Stimulated activated CD8-positive, alpha-beta memory T cell treated with anti-CD3 and anti-CD28 coated beads, Interleukin-7, amount 100 ng/mL, for 4 hours (primary cell): ENCODE measurements at places on chromosomes 16 and 17.

GRCh38 chr17:74856112-74856511 is 3.6 kb downstream of the GRIN2C start:
- DNase-seq, result no peak

- DNase-seq, result no peak
Observed at GRCh38 chr17:81324851-81325713, 30.0 kb upstream of the SLC38A10 start.

DNA sequence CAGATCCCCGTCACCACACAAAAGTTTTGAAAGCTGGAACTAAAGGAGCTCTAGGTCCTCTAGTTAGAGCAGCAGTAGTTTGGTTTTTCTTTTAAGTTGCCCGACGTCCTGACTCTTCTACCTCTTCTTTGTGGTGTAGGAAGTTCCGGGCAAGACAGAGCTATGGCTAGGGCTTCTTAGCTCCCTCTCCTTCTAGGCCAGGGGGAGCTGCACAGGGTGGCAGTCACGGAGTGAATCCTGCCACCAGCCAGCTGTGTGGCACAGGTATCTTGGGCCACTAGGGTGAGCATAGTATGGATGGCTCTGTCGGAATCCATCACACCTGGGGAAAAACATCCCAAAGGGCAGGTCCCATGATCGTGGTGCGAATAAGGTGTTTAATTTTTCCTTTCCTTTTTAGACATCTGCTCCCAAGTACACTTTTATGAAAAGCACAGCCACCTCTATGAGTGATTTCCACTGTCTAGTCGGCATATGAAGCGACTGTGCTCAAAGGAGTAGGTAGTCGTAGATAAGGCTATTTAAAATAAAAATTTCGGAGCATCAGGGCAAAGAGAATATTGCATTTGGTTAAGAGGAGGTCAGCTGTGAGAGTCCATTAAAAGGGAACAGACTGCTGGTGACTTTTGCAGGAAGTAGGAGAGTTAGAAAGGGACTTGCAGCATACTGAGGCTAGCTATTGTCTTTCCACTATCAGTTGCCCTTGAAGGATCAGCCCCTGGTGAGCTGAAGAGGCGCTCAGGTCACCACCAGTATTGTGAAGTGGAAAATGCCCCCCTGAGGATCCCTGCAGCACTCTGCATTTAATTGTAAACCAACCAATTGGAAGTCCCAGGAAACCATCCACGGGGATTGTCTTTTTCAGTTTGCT is 2.1 kb downstream of the PRKCA start:
- DNase-seq, result no peak

- DNase-seq, result no peak
Observed at GRCh38 chr16:81350306-81350615, 35.5 kb downstream of the GAN start.

DNA sequence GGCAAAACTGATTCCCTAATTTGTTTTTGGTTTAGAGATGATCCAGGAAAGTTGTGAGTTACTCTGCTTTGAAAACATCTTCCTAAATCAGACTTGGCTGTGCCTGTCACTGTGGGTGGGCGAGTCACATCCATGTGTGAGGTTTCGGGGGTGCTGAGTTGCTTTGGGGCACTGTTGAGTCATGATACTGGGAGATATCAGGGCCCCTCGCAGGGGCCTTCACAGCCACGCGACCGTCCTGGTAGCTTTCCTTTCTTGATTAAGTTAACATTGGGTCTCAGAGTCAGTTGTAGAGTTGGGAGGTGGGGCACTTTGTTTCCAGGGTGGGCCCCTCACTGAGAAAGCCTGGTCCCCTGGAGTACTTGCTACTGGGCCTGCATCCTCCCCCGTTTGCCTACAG is 58.3 kb upstream of the LGALS9 start:
- peak; percentile 30 for DNase-seq

DNA sequence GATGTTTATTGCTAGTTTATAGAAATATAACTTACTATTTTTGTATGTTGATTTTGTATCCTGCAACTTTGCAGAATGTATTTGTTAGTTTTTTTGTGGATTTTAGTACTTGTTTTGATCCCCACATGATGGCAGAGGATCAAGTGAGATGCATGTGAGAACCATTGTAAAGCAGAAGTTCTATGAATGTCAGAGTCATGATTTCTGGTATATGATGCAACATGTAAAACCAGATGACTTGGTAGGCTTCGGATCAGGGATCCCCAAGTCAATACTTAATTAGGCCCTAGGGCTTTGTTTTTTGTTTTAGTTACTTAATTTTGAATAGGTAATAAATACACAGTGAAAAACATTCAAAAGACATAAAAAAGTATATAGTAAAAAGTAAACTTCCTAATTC is 45.8 kb downstream of the ESRP2 start:
- no peak for DNase-seq

DNA sequence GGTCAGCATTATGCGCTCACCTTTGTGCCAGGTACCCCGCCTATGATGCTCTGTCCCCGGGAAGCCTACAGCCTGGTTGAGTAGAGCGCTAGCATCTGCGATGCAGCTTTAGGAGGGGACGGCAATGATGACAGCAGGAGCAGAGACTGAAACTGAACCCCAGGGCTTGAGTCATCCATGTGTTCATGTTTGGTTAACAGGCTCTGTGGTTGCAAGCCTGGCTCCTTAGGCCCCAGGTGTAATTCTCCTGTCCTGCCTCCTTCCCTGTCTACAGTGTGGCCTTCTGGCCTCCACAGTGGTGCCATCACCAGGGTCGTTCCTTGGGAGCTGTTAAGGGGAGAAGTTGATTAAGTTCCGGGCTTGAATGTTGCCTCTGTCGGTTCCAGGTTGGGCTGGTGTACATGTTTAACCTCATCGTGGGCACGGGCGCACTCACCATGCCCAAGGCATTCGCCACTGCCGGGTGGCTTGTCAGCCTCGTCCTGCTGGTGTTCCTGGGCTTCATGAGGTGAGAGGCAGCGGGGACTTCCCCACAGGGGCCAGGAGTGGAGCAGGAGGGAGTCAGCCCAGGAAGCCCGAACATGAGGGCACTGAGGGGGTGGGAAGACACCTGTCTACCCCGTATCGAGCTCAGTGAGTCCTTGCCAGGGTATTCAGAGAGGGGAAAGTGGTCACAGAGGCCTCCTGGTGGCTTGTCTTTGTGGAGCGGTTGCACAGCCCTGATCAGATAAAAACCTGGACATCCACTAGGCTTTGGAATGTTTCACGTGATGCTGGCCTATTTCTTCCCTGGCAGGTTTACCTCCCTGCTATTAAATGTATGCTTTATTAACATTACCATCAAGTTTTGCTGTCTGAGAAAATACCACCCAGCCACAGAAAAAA is 9.2 kb upstream of the NAT9 start:
- DNase-seq, result no peak

DNA sequence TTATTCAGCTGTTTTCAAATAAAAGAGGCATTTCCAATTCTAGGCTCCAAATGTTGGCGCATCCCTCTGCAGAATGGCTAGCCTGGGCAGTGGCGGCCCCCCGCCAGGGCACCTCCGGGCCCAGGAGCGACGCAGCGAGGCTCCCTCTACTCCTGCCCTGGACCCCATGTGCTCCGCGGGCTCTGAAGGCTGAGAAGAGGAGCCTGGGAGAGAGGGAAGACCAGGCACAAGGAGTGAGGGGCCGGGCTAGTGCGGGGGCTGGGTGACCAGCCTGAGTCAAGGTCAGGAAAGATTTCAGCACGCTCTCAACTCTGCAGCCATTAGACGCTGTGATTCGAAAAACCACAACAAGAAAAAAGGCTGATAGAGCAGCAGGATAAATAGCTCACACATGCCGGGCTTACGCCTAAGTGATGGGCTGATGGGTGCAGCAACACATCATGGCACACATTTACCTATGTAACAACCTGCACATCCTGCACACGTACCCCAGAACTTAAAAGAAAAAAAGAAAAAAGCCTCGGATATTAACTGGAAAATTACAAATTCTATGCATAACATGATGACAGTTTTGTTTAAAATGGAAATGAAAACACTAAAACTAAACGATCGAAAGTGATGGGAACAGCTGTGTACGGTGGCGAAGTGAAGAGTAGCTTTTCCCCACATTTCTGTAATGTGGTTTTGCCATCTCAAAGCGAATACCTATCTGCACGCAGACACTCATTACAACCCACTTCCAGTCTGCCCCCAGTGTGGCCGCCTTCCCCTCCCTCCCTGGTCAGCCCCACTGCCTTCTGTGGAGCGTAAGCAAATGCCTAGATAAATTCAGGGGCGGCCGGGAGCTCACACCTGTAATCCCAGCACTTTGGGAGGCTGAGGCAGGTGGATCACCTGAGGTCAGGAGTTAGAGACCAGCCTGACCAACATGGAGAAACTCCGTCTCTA is 44.4 kb downstream of the MAP1LC3B start:
- no peak for DNase-seq

DNA sequence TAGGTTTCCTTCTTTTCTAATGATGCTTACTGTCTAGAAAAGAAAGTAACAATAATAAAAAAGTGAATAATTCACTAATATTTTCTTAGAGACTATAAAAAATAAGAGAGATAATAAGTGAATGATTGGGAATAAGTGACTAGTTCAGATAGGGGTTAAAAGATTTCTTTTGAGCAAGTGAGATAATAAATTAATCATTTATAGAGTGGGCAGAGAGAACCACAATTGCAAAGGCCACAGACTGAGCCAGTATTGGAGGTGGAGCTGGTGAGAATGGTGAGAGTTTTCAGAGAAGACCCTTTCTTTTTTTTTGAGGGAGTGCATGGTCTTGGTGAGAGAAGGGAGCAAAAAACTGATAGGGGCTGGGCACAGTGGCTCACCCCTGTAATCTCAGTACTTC is 159.1 kb upstream of the SALL1 start:
- no peak for DNase-seq

- no peak for DNase-seq
Observed at GRCh38 chr16:22789281-22789945, 24.5 kb upstream of the HS3ST2 start.

DNA sequence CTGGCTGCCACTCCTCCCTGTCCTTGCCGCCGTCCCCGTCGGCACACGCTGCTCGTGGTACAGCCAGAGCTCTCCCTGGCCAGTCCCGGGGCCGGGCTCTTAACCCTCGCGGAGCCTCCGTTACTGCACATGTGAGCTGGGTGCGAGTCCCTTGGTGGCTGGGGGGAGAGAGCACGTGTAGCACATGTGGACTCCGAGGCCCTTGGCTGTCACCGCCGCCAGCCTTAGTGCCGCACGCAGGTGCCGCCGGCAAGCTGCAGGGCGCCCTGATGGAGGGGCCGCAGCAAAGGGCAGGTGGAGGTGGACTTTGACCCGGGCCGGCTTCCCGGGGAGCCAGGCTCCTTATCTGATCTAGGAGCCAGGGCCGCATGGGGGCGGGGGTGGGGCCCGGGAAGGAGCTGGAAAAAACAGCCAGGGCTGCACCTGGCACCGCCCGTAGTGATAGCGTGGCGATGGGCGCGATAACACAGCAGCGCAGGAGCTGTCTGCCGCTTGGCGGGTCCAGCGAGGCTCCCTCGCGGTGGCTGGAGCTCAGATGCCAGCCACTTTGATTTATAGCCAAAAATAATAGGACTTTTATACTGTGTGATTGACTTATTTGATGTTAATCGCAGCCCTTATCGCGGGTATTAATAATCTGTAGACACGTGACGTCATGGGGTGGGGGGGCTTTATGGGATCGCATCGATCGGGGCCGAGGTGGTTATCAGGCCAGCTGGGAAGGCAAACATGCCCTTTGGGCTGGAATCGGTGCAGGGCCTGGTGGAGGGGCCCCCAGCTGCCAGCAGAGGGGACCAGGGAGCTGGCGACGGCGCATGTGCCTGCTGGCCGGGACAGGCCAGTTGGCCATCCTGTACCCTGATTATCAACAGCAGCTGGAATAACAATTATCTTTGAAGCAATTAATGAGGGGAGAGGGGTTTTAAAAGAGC is 35.1 kb downstream of the ZFPM1 start:
- no peak for DNase-seq

- no peak for DNase-seq
Observed at GRCh38 chr17:82846061-82846691, 6.4 kb upstream of the ZNF750 start.

DNA sequence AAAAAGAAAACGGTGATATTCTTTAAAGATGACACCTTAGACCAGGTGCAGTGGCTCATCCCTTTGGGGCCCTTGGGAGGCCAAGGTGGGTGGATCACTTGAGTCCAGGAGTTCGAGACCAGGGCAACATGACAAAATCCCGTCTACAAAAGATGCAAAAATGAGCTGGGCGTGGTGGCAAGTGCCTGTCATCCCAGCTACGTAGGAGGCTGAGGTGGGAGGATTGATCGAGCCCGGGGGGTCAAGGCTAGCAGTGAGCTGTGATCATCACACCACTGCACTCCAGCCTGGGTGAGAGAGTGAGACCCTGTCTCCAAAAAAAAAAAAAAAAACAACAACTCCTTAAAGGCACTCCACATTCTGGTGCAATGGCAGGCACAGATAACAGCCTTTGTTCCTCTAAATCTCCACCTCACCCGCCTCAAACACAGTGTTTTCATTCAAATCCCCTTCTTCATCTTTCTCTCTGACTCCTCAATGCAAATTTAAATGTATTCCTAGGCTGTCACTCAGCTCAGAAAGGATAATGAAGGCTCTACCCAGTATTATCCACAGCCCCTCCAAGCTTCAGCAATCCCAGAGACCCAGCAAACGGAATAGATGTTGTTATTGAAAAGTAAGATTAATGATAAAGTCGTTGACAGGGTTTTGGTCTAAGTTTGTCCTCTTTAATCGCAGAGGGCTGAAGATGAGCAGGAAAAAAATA is 56.2 kb upstream of the CACNG5 start:
- DNase-seq, result no peak

DNA sequence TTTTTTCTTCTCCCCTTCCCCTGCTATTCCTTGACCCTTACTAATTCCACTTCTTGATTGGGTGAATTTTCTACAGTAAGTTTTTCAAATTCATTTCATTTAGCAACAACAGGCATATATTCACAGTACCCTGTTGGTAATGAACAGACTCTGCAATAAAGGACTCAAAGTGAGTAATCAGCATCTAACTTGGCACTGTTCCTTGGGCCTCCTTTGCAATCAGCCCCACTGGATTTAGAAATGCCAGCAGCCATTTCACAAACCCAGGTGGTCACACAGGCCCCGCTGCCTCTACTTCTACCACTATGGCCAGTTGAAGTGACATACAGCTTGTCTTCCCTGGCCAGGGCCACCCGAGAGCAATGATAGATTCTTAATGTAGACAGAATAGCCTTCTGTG is 113.8 kb downstream of the CYB561 start:
- DNase-seq, result no peak

DNA sequence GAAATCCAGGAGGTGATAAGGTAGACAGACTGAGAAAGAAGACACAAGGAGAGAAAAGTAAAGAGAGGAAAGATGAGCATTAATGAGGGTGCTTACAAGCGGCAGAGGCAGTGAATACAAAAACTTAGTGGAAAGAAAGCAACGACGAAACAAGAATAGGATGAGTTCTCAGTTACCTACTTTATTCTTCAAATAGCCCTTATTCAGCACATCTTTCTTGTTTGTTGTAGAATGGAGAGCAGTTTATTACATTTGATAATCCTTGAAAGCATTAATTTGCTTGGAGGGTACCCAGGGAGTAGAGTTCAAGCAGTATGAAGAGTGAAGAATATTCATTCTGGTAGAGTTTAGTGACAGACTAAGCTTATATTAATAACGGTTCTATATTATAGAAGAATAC is 22.4 kb downstream of the PAFAH1B1 start:
- DNase-seq, result no peak
